ENCODE measurements at places on chromosomes 12 and 14. TPM values are rescaled to one million over a fixed set of nuclear protein-coding genes. Genes with fewer than 3 reads are reported as not detected.

The TGM1 gene
- 7.7 TPM for total RNA-seq

DNA sequence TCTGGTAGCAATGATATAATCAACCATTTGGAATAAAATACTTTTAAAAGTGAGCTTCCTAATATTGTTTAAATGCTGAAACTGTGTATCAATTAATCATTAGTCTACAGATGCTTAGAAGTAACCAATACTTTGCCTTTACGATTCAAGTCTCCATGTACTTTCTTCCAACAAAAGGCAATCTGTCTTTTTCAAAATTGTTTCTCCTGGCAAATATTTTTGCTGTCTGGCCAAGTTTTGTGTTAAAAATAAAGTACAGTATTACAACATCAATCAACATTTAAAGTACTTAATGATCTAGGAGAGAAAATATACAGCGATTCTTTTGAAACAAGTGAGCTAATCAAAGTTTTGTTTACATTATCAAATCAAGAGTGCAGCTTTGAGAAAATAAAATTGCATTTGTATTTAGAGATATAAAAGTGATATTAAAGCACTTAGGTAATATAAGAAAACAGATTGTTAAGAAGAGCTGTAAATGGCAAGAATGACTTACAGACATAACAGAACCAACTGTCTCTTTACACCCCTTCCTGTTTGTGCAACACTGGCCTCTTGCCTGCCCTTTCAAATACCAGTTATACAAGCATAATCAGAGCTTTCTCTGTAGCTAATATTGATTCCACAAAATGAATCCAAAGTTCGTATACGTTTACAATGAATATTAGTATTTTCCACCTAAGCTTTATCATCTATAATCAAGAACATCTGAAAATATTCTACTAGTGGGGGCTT lies 38.2 kb upstream of the FBLN5 start:
- DNase-seq = no peak

GRCh38 chr12:64998371-64999147 lies 122.5 kb downstream of the WIF1 start:
- DNase-seq = no peak

DNA sequence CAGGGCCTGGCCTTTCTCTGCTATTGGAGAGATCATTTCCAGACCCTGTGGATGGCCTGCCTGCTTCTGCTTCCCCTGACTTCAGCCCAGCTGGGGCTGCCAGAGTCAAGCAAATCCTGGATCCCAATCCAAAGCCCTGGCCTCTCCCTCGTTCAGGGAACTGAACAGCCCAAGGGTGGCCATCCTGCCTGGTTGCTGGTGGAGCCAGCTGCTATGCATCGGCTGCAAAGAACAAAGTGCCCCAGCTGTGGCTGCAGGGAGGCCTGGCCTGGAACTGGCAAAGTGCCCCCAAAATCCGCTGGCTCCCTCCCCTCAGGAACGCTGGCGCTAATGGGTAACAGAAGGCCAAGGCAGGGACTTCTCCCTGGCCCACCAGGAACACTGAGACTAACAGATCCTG lies 56.4 kb downstream of the LRRC74A start:
- no peak for DNase-seq

DNA sequence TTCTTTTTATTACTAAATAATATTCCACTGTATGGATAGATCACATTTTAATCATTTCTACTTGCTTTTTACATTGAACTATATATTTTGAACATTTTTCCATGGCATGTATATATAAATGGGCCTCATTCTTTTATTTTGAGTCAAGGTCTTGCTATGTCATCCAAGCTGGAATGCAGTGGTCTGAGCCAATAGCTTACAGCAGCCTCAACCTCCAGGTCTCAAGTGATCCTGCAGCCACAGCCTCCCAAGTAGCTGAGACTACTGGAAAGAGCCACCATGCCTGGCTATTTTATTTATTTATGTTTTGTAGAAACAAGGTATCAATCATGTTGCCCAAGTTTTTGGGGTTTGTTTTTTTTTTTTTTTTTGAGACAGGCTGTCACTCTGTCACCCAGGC lies 7.6 kb downstream of the FCF1 start:
- DNase-seq = no peak

DNA sequence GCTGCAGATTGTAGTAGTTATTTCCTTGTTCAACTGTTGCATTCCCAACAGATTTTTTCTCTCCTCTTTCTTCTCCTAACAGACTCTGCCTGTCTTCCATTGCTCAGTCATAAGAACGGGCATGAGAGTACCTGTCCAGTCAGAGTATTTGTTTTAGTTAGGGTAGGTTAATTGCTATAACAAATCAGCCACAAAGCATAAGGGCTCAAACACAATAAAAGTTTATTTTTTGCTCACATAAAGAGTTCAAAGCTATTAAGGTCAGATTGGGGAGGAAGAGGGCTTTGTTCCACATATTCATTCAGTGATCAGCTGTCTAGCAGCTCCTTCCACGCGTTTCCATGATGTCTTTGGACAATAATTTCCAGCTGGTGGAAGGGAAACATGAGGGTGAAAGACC lies 92.8 kb upstream of the PLXNC1 start:
- no peak for DNase-seq

- no peak for DNase-seq
Observed at GRCh38 chr14:94224040-94224439, 49.9 kb downstream of the PPP4R4 start.

The MYH7 gene
- 2.1 TPM for total RNA-seq

- DNase-seq = no peak
Observed at GRCh38 chr12:14416658-14417057, 51.2 kb downstream of the ATF7IP start.

The ACRBP gene
- total RNA-seq = 2.3 TPM

DNA sequence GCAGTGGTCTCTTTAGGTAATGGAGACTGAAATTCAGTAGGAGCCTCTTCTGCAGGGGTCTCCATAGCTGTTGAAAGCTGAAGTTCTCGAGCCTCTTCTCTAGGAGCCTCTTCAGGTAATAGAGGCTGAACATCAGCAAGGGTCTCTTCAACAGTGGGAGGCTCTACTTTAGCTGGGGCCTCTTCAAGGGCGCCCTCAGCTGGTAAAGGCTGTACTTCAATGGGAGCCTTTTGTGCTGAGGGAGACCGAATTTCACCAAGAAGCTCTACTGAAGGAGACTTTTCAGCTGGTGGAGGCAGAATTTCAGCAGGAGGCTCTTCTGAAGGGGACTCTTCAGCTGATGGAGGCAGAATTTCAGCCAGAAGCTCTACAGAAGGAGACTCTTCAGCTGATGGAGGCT lies 1.5 kb downstream of the FSCB start:
- DNase-seq = no peak

- DNase-seq = no peak
Observed at GRCh38 chr14:81765651-81766275, 232.1 kb upstream of the SEL1L start.

- DNase-seq = no peak
Observed at GRCh38 chr12:111322336-111323250, 46.3 kb downstream of the PHETA1 start.

GRCh38 chr14:105059035-105059924 lies 6.0 kb downstream of the GPR132 start:
- no peak for DNase-seq

The LRRIQ1 gene
- 3.2 TPM for total RNA-seq

The CD27 gene
- 2.6 TPM for total RNA-seq

DNA sequence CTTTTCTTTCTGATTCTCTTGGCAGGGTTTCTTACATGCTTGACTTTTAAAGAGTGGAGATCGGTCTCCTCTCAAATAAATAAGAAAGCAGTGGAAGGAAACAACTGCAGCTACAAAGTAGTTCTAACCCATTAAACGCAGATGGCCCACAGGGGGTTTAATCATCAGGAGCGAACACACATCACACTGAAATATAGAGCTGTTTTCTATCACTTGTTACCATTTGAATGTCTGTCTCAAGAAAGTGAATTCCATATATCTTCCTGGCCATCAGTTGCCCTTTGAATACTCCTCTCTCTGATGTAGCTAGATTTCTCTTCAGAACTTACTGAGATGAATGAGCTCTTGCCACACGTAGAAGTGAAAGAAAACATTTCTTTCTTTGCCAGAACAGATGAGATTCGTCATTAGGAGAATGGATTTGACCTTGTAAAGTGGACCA lies 29.1 kb downstream of the ALX1 start:
- DNase-seq = no peak

GRCh38 chr12:104585448-104586055 lies 128.8 kb downstream of the CHST11 start:
- no peak for DNase-seq

GRCh38 chr12:122859303-122860039 lies 24.2 kb downstream of the HIP1R start:
- DNase-seq = no peak

DNA sequence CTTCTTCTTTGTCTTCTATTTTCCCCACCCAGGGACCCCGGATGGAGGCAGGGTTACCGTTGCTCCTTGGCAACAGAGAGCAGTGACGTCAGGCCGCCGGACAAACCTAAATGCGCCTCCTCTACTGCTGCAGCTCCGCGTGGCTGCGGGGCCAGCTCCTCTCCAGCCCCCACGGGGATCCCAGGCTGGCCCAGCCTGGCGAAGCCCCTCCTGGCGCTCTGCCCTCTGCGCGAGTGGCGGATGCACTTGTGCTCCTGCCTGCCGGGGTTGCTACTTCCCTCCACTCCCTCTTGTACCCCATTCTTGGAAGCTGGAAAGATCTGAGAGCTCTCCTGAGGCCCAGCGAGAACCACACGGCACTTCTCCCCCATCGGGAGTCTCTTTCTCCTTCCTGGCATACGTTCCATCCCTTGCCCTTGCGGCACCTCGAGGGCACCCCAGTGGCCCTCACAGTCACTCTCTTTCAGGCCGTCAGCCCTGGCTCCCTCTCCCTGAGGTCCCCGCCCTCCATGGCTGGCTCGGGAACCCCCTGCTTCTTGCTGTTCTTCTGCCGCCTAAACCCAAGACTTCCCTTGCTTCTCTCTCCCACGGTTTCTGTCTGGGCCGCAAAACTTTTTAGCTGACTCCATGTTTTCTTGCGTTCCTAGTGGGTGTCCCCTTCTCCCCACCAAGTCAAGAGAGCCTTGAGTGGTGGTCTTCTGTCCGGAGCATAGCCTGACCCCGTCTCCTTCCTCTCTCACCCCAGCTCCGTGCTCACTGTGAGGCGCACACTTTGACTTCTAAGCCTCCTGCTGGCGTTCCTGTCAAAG lies 121.7 kb downstream of the PAPOLA start:
- DNase-seq = no peak

DNA sequence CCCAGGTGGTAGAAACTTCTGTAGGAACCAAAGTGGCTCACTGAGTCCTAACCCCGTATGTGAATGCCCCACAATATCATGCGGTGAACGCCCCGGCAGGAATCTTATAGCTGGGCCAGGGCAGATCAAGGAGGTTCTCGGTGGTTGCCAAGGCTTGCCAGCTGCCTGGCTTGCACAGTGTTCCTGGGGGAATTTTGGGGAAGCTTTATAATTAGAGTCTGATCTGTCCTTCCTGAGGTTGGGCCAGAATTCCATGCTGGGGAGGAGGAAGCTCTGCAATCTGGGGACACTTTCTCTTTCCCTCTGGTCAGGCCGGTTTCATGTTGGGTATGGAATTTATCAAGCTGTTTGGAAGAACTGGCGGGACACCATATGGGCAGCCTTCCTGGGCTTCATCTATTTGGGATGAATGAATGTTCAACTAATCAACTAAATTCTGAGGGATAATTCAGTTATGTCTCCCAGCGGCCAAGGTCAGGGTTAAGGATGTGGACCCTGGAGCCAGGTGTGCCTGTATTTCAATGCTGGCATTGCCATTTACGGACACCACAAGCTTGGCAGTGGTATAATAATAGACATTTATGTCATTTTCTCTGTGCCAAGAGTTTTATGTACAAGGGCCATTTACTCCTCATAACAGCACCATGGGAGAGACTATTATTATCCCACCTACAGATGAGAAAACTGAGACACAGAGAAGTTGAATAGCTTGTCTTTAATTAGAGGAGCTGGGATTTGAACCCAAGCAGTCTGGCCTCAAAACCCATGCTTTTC lies 54.3 kb downstream of the SVOP start:
- DNase-seq = no peak

The MAP3K9 gene
- 14.0 TPM for total RNA-seq

DNA sequence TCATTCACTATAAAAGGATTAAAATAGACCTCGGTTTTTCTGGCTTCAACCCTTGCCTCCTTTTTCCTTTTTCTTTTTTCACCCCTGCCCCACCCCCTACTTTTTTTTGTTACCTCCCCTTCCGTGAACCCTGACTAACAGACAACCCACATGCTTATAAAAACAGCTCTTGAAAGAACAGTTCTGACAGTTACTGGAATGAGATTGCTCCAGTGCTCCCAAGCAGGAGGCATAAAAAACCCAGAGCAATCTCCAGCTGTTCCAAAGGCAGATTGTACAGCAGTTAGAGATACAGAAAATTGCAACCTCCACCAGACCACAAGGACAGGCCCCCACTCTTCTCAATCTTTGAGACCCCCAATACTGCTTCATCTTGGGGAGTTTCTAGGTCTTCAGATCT lies 29.9 kb upstream of the TMEM260 start:
- no peak for DNase-seq

The NPFF gene
- total RNA-seq = not detected

GRCh38 chr14:89926694-89927093 lies 27.8 kb downstream of the EFCAB11 start:
- no peak for DNase-seq

- DNase-seq = no peak
Observed at GRCh38 chr14:71300566-71301330, 393.5 kb downstream of the PCNX1 start.

The KLHL33 gene
- total RNA-seq = 0.26 TPM

- peak; percentile 72 for DNase-seq
Observed at GRCh38 chr12:2853626-2854025, 3.2 kb downstream of the TEX52 start.

GRCh38 chr12:17326649-17327048 lies 720.7 kb upstream of the LMO3 start:
- no peak for DNase-seq

GRCh38 chr12:131912518-131913274 lies 16.4 kb upstream of the PUS1 start:
- DNase-seq = peak; percentile 65

GRCh38 chr12:63845726-63846125 lies 1.2 kb downstream of the SRGAP1 start:
- no peak for DNase-seq

The C14orf180 gene
- total RNA-seq = 1.7 TPM

GRCh38 chr12:56425193-56425592 lies 24.0 kb downstream of the TIMELESS start:
- DNase-seq = no peak

DNA sequence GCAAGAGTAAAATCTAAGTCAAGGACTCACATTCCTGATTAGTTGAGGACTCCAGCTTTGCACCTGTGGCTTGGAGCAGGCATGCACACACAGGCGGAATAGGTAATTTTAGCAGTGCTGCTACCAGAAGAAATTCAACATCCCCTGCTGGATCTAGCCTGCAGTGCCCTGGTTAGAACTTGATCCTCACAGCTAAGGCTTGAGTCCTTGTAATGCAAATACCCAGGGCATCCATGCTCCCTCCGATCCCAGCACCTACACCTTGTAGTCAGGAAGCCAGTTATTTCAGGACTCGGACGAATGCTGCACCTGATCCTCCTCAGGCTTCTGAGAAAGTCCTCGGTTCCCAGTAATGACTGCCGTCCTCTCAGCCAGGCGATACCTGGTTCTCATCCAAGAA lies 309.0 kb upstream of the AMIGO2 start:
- no peak for DNase-seq

- DNase-seq = no peak
Observed at GRCh38 chr12:95266254-95266653, 48.6 kb downstream of the VEZT start.

All from ureter (tissue), 1 donor.